ENCODE measurements at places on chromosomes 7 and 10.

- no peak for DNase-seq
Measured at GRCh38 chr7:1794888-1795542, 124.9 kb downstream of the ELFN1 start.

DNA sequence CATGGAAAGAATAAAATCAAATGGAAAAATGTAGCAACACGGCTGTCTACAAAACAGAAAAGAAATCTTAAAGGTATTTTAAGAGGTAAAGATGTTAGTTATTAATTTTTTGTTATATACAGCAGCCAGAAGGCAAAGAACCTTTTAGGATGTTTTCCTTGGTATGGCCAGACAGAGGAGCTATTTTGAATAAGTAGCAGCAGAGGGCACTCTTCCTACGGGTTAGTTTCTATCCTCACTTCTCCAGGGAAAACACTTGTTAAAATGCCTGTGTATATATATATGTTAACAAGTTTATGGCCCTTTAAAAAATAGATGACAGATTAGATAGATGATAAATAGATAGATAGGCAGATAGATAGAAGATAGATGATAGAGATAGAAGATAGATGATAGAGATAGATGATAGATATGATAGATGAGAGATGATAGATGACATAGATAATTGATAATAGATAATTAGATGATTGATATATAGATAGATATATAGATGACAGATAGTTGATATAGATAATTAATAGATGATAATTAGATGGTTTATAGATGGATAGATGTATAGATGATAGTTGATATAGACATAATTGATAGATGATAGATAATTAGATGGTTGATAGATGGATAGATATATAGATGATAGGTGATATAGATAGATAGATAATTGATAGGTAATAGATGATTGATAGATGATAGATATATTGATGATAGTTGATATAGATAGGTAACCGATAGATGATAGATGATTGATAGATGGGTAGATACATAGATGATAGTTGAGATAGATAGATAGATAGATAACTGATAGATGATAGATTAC, 57.8 kb upstream of the WIPF3 start:
- peak; percentile 47 for DNase-seq

DNA sequence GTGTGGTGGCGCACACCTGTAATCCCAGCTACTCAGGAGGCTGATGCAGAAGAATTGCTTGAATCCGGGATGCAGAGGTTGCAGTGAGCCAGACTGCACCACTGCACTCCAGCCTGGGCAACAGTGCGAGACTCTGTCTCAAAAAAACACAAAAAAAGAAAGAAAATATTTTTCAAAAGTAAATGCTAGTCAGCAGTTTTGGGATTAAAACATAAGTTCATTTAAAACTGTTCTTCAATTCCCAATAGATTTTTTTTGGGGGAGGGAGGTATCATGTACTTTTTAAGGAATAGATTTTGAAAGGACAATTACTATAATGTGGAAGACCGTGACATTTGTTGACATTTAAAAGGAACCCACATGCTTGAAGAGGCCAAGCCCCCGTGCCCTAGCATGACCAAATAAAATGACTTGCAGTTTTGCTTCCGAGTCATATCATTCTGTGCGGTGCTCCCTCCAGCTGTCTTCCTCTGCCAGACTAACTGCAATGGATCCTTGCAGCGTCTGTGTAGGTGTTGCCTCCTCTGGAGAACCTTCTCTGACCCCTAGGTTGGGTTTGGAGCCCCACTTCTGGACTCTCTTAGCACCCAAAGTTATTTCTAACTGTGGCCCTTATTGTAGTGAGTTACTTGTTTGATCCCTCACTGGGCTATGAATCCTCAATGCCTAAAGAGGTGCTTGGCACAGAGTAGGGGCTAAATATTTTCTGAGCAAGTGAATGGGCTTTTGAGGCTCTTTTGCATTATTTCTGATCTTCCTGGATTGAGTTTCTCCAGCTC, 17.4 kb upstream of the HPS1 start:
- DNase-seq, result peak; percentile 24

DNA sequence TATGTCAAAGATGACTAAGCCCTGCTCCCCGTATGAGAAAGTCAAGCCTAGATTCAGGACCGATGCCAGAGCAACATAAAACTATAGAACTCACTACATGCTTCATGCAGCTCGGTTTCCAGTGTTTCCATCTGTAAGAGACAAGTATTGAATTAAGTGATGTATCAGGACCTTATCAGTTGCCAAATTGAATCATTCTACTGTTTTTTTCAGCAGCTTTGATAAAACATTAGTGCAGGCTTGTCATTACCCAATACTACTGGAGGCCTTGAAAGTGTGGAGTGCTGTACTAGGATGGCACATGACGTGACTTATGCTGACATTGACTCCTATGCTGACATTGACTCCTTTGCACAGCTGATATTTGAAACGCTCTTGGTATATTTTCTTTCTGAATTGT, 10.8 kb upstream of the NRP1 start:
- no peak for DNase-seq

- DNase-seq, result no peak
Measured at GRCh38 chr7:129777993-129778769, 166.7 kb downstream of the NRF1 start.

DNA sequence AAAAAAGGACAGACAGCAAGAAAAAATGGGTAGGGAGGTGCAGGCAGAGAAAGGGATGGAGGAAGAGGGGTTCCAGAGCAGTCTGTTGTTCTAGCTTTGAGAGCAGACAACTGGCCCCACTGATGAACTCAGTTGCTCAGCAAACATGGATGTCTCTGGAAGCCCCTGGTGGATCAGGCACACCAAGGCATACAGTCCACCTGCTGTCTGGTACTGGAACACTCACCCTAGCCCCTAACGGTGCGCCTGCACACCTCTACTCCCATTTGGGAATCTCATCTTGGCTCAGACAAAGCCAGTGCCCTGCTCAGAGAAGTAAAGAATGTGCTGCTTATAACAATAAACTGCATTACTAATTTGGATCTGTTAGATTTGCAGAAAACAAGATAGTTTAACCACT, 7.7 kb downstream of the MACROH2A2 start:
- DNase-seq, result no peak

GRCh38 chr7:74017125-74017524, 10.8 kb upstream of the ELN start:
- DNase-seq, result no peak

DNA sequence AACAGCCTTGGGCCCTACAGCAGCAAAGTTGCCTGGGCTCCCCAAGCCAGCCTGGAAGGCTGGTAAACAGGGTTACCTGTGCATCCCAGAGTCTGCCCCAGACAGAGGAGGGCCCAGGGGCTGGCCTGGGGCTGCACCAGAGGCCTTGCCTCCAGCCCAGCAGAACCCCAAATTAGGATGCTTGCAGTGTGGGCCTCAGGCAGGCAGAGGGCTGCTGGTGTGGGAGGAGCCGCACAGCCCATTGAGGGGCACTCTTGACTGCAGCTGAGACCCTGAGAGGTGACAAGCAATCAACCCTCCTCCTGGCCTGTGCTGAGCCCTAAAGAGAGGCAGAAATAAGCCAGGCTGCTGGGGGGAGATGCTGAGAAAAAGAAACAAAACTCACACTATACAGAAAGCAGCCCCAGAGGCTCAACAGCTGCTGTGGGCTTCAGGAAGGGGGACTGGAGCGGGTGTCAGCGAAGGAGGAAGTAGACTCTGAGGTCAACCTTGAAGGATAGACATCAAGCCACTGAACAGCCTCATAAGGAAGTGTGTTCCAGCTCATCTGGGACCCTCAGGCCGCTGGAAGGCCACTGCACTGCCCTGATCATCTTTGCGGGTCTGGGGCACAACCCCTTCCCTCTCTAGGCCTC, 6.6 kb downstream of the AIFM2 start:
- no peak for DNase-seq

DNA sequence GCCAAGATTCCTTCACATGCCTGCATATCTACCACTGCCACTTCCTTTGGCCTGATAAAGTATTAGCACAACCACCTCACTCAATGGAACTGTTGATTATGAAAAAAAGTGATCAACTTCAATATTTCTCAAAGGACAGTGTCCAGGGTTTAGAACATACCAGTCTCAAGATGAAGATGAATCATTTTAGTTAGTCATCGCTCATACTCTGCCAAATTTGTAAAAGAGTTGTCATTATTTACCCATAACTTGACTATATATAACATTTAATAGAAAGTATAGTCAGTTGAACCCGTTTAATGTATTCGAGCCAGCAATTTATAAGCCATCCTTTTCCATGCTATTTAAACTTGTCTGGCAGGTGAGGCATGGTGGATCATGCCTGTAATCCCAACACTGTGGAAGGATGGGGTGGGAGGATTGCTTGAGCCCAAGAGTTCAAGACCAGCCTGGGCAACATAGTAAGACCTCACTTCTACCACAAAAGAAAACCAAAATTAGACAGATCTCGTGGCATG, 33.2 kb downstream of the SPAM1 start:
- DNase-seq, result no peak

- DNase-seq, result no peak
Measured at GRCh38 chr10:62847433-62847832, 31.3 kb upstream of the EGR2 start.

DNA sequence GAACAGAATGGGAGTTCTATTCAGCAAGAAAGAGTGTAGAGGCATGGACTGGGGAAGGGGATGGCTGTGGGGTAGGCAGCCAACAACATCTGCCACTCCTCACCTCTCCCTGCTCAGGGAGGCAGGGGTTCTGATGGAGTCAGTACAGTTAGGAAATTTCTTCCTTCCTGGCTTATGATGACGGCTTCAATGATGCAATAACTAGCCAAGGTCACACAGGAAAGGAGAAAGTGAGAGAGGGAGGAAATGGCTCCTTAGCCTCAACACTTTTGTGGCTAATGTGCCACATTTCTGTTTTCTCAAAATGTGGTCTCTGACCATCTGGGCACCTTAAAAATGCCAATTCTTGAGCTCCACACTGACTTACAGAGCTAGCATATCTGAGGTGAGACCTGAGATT, 79.3 kb upstream of the PDZD8 start:
- peak; percentile 19 for DNase-seq

GRCh38 chr7:126804604-126805003, 448.1 kb downstream of the GRM8 start:
- no peak for DNase-seq

DNA sequence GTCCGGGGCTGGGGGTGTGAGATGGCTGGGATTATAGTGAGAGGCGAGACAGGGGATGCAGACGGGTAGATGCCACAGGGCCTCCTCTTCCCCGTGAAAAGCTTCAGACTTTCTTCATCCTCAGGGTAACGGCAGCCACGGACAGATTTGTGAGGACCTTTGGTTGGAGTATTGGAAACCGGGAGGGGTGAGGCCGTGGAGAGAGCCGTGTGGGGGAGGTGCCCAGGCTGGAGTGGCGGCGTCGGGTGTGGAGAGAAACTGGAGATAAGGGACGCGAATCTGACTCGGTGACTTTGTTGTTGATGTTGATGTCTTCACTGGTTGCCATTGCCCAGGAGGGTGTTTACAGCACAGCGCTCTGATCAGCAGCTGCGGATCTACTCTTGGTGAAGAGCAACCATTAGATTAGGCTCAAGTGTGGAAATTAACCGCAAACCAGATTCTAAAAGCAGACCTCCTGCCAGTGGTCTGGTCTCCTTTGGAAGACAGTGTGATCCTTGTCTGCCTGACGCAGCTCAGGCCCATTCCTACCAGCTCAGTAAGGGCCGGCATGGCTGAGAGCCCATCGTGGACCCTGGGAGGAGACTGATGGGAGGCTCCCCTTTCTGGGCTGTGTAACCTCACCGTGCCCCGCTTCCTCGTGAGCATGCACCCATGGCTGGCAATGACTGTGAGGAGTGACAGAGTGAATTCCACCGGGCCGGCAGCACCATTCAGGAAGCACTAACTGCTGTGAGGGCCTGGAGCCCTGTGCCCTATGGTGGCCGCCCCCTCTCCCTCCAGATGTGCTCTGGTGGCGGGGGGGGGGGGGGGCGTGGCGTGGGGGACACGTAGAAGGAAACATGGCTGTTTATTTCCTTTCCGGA, 90.3 kb downstream of the INPP5A start:
- peak; percentile 30 for DNase-seq

Measured in inflammatory macrophage (primary cell).